ENCODE measurements at places on chromosomes 1 and 21.

DNA sequence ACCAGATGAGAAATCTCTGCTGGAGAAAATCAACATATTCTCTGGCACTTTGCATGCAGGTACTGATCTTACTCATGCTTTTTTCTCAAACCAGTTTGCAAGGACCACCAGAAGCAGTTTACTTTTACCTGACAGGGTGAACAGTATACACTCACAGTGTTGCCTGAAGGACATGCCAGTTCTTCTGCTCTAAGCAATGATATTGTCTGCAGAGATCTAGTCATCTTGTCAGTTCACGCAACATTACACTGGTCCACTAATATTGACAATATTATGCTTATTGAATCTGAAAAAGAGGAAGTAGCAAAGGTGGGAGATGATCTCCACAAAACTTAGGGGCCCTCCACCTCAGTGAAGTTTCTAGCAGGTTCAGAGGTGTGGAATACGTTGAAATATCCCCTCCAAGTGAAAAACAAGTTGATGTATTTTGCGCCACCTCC, 3.8 kb upstream of the S100B start:
- DNase-seq = no peak

- no peak for DNase-seq
Measured at GRCh38 chr1:42136466-42136865, 16.7 kb upstream of the GUCA2B start.

GRCh38 chr1:36913484-36914060, 120.7 kb downstream of the GRIK3 start:
- no peak for DNase-seq

DNA sequence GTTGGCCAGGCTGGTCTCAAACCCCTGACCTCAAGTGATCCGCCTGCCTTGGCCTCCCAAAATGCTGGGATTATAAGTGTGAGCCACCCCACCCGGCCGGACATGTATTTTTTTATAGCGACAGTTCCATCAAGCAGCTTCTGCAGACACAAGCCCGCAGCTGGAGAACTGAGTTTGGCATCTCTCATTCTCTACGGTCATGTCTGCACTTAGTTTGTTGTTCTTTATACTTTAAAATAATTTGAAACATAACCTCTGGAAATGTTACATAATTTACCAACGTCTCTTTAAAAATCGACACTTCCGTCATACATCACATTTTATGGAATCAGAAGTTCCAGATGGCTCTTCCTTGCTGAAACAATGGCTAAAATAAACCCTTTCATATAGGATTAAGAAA, 183.6 kb downstream of the DYRK1A start:
- DNase-seq = no peak

DNA sequence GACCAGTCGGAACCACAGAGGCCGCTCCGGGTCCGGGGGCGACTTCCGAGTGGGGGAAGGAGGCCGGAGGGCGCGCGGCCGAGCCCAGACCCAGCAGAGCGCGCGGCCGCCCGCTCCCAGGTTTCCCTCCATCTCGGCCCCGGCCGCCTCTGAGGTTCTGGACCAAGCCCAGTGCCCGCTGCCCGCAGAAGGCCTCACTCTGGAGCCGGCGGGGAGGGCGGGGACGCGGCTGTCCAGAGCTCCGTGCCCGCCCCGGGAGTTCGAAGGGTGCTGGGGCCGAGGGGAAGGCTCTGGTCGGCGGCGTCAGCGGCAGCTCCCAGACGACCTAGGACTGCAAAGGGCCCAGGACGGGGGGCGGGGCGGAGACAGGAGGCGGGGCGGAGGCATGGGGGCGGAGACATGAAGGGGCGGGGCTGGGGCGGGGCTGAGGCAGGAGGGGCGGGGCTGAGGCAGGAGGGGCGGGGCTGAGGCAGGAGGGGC, 48.0 kb upstream of the SLC19A1 start:
- DNase-seq = peak; percentile 70

- no peak for DNase-seq
Measured at GRCh38 chr1:107883562-107883961, 81.4 kb downstream of the VAV3 start.

DNA sequence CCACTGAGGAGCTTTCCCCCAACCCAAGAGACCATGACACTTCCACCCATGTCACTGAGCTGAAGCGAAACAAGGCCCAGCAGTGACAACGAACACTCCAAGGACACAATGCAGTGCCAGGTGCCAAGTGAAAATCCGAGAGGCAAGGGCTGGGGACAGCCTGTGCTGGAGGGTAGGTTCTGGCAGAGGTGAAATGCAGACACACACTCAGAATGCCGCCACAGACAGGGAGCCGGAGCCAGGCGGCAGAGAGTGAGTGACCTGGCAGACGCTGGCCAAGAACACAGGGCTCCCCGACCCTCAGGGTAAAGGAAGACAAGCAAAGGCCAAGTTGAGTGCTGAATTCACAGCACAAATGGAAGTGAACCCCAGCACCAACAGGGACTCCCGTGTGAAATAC, 78.9 kb downstream of the CD46 start:
- DNase-seq = no peak

GRCh38 chr1:222736470-222736869, 532 bp upstream of the FAM177B start:
- DNase-seq = no peak

- DNase-seq = no peak
Measured at GRCh38 chr1:161970036-161970435, 53.6 kb downstream of the OLFML2B start.

DNA sequence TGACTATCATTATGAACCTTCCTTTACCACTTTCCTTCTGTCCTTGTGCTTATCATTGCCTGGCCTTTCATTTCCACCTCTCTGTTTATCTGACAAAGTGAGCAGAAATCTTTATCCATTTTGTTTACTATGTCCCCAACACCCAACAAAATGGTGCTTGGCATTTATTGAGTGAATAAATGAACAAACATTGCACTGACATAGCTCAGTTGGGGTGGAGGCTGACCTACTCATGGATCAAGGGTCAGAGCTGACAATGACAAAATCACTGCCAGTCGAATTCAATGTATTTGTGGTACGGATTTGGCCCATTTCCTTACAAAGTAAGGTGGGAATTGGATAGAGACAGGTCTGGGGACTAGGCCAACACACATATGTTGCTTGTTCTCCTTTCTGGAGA, 257.4 kb upstream of the PLXNA2 start:
- no peak for DNase-seq

GRCh38 chr1:156544592-156545102, 27.7 kb downstream of the IQGAP3 start:
- no peak for DNase-seq

- no peak for DNase-seq
Measured at GRCh38 chr1:64921771-64922170, 44.6 kb downstream of the JAK1 start.

GRCh38 chr1:234763910-234764309, 153.9 kb upstream of the IRF2BP2 start:
- no peak for DNase-seq

- DNase-seq = no peak
Measured at GRCh38 chr1:63730211-63730610, 43.6 kb upstream of the ROR1 start.

GRCh38 chr1:18539171-18539570, 58.4 kb downstream of the KLHDC7A start:
- no peak for DNase-seq

DNA sequence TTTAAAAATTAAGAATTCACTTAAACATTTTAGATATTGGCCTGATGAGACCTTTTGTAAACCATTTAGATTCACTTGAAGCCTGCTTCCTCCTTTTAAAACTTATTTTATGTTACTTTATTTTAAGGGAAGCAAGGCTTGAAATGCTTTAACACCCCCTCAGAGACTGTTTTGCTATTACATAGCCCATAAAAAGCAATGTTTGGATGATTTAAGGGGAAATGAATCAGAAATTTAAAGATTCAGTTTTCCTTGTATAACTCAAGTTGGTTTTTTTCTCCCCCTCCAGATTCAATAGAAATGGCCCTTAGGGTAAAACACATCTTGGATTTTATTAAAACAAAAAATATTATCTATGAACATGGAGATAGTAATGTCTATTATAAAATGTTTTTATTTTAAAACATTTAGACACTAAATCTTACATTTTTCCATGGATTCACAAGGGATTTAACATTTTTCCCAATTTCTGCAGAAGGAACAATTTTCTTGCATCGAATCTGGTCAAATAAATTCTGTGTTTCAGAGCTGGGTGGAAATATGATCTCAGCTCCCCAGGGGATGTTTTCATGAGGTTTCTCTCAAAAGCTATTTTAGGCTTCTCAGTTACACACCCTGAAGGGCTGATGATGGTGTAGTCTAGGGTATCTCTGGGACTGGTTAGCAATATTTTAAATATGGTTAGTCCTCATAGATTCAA, 69.3 kb upstream of the WARS2 start:
- no peak for DNase-seq

- no peak for DNase-seq
Measured at GRCh38 chr1:11704194-11704529, 12.7 kb downstream of the DRAXIN start.

GRCh38 chr1:85578321-85579295, 2.0 kb upstream of the CCN1 start:
- no peak for DNase-seq

DNA sequence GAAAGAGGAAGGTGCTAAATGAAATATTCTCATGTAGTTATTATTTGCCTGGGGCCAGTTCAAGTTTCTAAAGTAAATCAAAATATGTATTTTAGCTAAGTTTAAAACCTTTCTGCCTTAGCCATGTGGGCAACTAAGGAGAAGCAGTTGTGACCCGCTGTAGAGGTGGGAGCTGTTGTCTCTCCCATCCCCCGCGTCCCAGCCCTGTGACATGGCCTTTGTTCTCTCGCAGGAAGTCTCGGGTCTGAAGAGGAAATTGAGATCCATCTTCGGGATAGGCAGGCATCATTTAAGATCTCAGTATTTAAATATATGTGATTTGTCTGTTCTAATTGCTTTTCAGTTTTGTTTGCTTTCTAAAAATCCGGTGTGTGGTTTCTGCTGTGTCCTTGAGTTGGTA, 121.5 kb downstream of the CAMTA1 start:
- DNase-seq = no peak

GRCh38 chr1:35181790-35182455, 11.0 kb downstream of the SFPQ start:
- DNase-seq = peak; percentile 14

DNA sequence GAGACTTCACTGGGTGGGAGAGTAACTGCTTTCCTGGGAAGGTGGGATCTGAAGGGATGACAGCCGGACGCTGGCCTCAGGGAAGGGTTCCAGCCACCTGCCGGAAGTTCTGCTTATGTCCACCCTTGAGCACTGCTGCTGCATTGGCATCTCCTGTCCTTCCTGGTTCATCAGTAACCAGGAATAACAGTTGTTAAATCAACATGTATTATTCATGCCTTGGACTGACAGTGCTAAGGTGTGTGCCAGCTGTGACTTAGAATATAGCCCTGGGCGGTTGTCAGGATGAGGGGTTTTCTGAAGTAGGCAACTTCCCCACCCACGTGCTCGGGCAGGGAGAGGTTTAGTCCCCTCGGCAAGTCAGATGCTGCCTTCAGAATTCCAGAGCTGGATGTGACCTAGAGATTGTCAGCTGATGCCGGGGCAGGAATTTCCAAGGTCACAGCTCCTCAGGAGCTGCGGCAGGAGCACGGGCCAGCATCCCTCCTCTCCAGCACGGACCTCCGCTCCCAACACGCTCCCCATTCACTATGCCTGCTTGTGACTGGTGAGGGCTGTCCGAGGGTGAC, 17.9 kb downstream of the CLDN14 start:
- no peak for DNase-seq
